AG10803 (cell line): ENCODE measurements at places on chromosomes 11 and 22.

DNA sequence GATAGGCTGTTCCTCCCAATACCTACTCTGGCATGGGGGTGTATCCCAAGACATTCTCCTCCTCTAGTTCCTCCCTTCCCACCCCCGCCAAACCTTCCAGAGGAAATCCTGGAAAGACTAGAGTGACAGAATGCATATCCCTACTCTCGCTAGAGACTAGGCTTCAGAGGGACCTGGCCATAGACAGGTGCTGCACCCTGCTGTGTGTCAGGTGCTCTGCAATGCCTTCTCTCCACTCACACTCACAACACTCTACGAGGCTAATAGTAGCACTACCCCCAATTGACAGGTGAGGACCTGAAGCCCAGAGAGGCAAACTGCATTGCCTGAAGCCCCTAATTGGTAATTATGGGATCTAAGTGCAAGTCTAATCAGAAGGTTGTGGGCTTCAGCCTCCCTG lies 46.2 kb upstream of the LMO1 start:
- DNase-seq = no peak

- no peak for DNase-seq
Observed at GRCh38 chr22:43333978-43334377, 9.2 kb downstream of the SCUBE1 start.

GRCh38 chr11:93686226-93686625 lies 24.7 kb downstream of the CEP295 start:
- DNase-seq = no peak

DNA sequence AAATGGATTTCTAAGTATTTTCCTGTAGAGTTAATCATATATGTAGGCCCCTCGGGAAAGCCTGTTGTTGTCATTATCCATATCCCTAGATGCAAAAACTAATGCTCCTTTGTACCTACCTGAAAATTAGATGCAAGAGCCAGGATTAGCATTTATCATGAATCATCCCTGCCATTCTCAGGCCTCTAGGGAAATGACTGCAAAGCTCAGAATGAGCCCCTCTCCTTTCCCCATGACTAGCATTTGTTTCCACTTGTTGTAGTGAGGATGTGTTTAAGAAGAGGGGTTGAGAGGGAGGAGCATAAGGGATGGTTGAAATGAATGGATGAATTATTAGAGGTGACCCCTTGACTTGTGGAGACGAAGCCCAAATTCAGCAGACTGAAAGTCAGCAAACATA lies 537.9 kb downstream of the NTM start:
- DNase-seq = no peak

DNA sequence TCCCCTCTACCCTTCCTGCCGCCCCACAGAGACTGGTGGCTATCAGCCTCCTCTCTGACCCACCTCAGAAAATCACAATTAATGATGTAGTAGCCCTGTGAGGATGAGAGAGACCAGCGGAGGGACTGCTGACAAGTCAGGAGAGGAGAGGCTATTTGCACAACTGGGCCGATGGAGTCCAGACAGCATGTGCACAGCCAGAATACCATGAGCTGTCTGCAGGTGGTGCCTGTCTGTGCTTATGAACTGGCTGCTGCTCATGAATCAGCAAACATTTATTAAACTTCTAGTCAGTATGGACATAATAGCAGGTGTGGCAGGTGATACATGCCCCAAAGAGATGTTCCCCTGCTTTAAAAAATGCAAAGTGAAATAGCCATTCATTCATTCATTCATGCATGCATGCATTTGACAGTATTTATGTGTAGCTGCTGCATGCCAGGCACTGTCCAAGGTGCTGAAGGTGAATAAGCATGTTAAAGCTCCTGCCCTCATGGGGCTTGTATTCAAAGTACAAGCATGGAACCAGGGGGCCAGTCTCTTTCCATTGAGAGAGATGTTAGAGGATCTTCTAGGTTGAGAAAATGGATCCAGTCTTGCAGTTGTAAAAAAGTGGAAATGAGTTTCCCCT lies 141.3 kb downstream of the GRIK4 start:
- no peak for DNase-seq

DNA sequence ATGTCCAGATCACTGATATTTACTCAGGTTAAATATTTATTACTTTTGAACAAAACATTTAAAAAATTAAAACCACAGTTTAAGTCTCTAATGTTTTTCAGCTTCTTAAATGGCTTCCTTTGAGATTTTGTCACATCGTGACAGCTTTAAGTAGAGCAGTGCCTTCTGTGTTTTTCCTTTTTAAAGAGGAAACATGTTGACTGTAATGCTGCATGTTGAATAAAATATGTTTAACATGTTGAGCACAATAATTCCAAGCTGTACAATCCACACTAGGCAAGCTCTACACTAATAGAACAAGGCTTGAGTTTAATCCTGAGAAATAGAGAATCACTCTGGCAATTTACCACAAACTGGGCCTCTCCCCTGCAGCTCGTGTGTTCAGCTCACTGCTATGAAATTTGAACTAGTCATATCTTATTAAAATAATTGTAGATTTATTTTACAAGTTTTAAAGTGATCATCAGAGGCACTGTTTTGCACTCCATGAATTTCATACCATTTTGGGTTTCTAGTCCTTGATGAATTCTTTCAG lies 368.3 kb downstream of the SOX6 start:
- no peak for DNase-seq

DNA sequence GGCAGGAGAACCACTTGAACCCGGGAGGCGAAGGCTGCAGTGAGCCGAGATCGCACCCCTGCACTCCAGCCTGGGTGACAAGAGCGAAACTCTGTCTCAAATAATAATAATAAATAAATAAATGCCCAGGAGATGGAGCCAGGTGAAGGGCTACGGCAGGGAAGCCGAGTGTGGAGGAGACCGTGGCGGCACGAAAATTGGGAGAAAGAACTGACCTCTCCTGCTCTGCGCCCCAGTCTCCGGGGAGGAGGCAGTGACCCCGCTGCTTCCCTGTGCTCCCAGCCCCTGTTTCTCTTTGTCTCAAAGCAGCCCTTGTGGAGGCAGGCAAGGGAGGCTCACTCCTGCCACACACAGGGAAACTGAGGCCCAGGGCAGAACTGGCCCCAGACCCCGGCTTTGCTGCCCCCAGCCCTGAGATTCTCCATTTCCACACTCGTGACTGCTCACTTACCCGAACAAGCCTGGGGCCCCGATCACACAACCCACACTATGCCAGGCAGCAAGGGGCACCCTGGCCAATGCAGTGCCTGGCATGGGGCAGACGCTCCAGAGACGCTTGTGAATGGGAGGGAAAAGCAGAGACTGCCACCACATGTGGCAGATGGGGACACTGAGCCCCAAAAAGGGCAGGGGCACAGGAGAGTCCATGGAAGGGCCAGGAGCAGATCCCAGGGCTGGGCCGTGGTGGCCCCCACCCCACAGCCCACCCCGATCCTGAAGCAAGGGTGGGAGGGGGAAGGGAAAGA lies 80.4 kb upstream of the PRR5 start:
- DNase-seq = no peak
